Iris pigment epithelial cell (primary cell): ENCODE measurements at places on chromosomes 5 and 9.

GRCh38 chr5:14200312-14200990 lies 57.3 kb downstream of the TRIO start:
- DNase-seq = no peak

GRCh38 chr5:179732918-179733771 lies 523 bp downstream of the MAML1 start:
- DNase-seq = peak; percentile 39

DNA sequence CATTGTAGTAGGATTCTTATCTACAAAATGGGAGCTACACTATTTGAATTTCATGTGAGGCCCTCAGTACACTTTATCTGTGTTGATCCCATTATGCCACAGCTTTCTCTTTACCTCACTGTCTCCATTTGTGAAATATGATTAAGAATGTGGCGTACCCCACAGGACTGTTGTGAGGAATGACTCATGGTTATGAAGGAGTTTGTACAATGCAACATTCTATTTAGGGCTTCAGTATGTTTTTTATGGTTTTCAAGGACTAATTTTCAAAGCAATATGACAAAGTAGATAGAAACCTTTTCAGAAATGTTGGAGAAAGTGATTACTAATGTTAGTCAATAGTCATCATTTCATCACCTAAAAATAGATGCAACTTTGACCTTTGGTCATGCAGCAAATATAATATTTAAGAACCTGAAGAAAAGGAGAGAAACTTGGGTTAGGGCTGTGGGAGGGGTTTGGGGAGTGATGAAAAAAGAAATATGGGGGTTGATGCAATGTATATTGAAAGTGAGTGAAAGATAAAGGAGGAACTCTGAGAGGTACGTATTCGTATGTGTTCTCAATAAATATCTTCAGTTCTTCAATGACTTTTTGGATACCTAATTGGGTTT lies 53.7 kb upstream of the PIP5K1B start:
- no peak for DNase-seq

DNA sequence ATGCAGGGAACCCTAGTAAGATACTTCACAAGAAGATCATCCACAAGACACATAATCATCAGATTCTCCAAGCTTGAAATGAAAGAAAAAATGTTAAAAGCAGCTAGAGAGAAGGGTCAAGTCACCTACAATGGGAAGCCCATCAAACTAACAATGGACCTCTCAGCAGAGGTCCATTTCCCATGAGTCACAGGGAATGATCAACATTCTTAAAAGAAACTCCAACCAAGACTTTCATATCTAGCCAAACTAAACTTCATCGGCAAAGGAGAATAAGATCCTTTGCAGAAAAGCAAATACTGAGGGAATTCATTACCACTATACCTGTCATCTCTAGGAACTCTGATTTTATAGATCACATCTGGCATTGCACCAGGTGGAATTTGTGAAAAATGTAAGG lies 52.9 kb upstream of the SPATA31E1 start:
- no peak for DNase-seq

- DNase-seq = no peak
Observed at GRCh38 chr5:18159331-18159730, 525.1 kb downstream of the TAF11L14 start.

DNA sequence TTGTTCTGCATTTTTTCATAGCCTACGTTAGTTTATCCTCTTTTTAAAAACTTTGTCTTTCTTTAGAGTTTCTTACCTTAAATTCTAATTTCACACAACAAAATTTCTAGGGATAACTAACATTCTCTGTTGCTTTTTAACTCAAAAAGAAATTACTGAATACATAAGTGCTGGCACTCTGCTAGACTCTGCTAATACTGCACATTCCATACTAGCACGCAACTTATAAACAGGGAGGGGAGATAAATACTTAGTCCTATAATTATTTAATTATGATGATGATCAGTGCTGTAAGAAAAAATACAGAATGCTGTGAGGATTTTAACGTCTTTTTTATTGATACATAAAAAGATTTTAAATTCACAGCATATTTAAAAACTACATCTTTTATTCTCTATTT lies 25.1 kb downstream of the RNF145 start:
- no peak for DNase-seq

DNA sequence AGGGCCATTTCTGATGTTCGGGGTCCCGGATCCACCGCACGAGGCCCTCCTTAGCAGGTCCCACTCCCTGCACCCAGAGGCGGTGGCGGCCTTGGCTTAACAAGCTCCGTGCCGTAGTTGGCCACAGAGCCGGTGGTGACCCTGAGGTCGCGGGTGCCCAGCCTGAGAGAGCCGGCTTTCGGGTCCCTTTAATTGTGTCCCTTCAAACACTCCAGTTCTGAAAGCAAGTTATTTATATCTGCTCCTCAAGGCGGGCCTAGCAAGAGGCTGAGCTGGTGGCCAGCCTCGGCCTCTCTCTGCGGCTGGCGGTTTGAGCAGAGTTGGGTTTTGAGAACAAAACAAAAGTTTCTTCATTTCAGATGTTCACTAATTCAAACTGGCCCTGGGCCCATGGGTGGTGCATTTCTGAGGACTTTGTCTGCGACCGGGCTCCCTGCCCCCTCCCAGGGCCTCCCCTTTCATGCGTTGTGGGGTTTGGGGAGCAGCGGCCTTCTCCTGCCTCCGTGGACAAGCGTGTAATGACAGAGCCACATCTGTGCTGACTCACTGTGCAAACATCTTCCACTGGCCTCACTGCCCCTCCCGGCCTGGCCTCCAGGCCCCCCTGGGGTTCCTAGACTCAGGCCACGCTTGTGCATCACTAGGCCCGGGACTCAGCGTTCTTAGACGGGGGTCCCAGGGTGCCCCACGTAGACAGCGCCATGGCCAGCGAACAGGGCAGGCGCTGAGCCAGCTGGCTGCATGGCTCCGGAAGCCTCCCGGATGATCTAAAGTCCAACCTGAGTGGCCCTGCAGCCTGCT lies 49.4 kb upstream of the COL5A1 start:
- DNase-seq = peak; percentile 86

DNA sequence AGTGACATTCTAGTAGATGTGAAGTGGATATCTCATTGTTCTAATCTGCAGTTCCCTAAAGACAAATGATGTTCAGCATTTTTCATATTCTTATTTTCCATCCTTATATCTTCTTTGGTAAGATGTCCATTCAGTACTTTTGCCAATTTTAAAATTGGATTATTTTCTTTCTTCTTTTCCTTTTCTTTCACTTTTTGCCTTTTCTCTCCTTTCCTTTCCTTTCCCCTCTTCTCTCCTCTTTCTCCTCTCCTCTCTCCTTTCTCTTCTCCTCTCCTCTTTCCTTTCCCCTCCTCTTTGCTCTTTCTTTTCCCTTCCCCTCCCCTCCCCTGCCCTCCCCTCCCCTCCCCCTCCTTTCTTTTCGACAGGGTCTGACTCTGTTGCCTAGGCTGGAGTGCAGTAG lies 10.1 kb downstream of the ZFYVE16 start:
- no peak for DNase-seq

- no peak for DNase-seq
Observed at GRCh38 chr5:58775701-58776262, 192.9 kb downstream of the RAB3C start.

GRCh38 chr5:575636-576035 lies 36.5 kb upstream of the CEP72 start:
- DNase-seq = no peak

DNA sequence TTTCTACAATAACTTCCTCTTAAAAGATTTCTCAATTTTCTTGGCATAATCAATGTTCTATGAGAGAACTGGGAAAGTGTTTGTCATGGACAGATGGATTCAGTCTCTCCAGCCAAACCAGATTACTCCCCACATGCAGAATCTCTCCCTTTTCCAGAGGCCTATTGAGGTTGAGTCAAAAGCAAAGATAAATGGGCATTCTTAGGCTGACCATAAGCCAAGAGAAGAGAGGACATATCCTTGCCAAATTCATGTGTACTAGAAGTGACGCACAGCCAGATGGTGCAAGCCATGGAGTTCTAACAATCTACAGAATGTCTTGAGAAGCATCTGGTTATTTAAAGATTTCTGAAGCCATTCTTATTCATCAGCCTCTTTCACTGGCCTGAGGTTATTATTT lies 2115.0 kb downstream of the MAT2B start:
- no peak for DNase-seq

DNA sequence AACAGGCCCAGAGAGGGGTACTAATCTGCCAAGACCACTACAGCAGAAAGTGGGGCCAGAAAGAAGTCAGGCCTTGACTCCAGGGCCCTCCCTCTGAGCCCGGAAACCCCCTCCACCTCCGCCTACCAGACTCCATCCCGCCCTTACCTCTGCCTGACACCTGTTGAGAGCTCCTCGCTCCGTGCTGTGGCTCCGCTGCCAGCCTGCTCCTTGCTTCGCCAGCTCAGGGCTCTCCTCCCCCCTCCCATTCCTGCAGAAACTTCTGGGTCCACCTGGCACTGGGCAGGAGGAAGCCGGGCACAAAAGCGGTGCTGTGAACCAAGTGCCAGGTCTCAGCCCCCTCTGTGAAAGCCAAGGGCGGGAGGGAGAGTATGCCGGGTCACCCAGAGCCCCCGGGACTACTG lies 6.4 kb upstream of the ST6GALNAC6 start:
- no peak for DNase-seq

DNA sequence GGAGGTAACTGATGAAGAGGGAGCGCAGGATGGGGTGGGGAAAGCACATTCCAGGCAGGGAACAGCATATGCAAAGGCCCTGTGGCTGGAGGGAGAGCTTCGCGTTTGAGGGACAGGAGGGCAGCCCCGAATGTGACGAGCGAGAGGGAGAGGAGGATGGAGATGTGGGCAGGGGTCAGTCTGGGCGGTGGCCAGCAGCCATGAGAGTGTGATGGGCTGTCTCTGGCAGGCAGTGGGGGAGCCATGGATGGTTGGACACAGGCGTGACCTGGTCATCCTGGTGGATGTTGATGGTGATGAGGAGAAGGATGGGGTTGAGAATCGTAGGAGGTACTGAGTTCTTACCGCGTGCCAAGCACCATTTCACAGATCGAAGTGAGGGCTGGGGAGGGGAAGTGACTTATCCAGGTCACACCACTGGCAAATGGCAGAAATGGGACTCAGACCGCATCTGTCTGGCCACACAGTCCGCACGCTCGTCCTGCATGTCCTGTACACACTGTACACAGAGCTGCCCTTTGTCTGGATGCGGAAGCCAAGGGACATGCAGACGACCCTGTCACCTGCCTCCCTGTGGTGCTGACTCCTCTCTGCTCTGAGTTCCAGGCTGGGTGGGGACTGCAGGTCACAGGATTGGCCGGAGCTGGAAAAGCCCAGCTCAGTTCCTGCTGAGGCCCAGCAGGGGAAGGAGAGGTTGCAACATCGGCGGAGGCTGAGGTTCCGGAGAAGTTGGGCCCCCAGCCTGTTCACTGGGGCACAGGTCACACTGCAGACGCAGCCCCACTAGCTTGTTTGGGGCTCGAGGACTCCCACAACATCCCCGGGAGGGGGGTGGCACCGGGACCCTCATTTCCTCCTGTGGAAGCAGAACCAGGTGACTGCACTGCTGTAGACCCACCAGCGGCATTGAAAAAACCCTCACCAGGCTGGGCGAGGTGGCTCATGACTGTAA lies 165.6 kb upstream of the IER5L start:
- peak; percentile 74 for DNase-seq

DNA sequence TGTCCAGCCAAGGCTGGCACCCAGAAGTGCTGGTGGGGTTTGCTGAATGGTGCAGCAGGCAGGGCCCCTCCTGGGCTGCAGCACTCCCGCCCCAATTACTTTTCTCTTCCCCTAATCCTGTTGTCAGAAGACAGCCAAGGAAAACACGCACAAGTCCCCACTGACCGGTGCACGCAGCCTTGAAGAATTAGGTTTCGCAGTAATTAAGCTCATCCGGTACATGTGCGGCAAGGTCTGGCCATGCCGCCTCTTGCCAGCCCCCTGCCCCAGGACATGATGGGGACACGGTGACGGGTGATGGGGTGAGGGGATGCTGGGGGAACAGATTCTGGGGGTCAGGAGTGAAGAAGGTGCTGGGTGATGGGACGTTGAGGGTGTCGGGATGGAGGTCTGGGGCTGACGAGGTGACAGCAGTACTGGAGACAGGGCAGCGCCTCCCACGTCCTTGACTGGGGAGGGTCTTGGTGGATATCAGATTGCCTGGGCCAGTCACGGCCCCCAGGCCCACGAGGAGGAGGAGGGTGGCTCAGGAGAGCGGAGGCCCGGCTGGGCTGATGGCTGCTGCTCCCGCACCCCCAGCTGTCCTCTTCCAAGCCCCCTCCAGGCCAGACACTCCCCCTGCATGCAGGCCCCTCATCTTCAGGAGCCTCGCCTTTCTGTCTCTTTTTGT lies 34.9 kb downstream of the BARX1 start:
- DNase-seq = no peak

DNA sequence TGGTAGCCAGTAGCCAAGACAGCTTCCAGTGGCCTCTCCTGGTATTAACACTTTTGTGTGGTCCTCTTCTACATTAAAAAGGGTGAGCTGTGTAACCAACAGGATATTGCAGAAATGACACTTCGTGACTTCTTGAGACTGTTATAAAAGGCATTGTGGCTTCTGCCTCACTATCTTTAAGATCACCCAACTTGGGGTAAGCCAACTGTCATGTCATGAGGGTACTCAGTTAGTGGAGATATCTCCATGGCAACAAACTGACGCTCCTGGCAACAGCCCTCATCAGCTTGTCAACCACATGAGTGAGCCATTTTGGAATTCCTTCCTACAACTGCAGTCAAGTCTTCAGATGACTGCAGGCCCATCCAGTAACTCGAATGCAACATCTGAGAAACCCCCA lies 121.7 kb downstream of the DEPDC1B start:
- no peak for DNase-seq

GRCh38 chr5:124806373-124807077 lies 60.1 kb upstream of the ZNF608 start:
- DNase-seq = peak; percentile 94

DNA sequence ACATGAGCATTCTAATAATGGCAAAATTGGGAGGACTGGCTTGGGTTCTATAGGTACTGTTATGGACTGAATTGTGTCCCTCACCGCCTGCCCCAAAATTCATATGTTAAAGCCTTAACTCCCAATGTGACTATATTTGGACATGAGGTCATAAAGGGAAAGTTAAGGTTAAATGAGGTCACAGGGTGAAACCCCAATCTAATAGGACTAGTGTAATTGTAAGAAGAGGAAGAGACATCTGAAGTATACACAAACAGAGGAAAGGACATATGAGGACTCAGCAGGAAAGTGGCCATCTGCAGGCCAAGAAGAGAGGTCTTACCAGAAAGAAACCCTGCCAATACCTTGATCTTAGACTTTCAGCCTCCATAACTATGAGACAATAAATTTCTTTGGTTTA lies 23.1 kb downstream of the RNF180 start:
- DNase-seq = no peak

DNA sequence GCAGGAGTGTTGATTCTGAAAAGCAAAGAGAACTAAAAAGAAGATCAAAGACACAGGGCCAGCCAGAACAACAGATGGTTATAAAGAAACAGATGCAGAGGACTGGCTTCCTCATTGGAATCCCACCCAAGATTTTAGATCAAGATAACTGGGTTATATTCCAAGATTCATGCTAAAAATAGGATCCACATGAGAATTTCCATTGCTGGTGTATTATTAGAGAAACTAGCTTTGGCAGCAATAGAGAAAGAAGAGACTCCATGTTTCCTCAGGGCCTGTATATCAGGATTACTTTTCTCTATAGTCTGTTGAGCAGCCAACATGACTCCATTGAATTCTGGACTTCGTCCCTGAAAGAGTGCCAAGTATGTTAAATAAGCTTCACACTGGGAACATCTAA lies 367.3 kb downstream of the TUSC1 start:
- no peak for DNase-seq

GRCh38 chr5:168649306-168649705 lies 70.1 kb upstream of the PANK3 start:
- peak; percentile 14 for DNase-seq

- DNase-seq = no peak
Observed at GRCh38 chr5:176369934-176370711, 4.8 kb downstream of the ARL10 start.
